ENCODE measurements at places on chromosomes 5 and 9. TPM values are rescaled to one million over a fixed set of nuclear protein-coding genes. Genes with fewer than 3 reads are reported as not detected.

DNA sequence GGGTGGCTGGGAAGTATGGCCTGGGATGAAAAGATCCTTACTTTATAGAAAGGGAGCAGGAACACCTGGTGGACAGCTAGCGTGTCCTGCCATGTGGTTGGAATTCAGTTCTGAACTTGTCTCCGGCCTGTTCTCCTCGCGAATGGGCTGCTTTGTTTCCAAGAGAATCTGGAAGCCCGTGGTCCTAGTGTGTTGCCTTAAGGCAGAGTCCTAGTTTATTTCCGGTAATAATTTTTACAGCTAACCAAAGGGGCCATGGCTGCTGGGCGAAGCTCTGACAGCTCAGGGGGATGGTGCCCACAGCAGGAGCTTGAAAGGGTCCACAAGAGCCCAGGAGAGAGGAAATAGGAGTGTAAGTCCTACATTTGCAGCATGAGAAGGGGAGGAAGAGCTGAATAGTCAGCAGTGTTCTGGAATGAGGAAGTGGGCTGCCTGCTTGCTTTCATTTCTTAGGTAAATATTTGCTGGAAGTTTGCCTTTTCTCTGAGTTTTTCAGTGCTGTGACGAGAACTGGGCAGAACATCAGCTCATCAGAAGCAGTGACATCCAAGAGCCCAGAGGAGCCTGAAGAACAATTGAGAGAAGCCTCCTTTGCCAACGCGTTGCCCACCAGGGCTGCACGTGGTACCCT lies 13.1 kb upstream of the IGFBPL1 start:
- no peak for DNase-seq
- no peaks in the 10 kb centered on the region for H3K4me1 ChIP-seq

The CCDC180 gene
- total RNA-seq, result 5.1 TPM

DNA sequence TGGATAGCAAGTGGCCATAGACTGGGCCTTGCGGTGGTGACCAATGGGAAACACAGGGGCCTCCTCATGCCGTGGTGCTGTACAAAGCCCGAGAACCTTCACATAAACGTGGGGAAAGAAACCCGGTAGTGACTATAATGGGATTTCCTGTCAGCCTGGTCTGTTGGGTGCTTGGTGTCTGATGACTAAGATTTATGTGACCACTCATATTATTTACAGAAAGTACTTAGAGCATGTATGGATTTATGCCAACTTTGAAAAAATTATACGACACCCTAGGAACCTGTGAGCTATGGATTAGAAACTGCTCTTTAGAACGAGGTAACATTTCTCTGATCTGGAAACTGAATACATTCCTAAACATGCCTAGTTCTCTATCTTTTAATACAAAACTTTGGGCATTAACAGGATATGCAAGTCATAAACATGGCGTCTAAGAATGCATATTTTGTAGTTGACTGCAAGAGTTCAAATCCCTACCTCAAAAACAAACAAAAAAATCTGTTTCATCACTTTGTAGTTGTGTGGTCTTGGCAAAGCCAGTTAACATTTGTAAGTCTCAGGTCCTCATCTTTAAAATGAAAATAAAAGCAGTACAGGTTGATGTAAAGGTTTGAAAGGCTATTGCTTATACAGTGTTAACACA lies 85.4 kb downstream of the TMEM167A start:
- no peaks in the 10 kb centered on the region for H3K4me1 ChIP-seq
- peaks cover 4% of the 10 kb centered on the region for H3K27me3 ChIP-seq
- no peaks in the 10 kb centered on the region for H3K36me3 ChIP-seq
- no peak for DNase-seq

The RNF183 gene
- not detected for total RNA-seq

The INSL6 gene
- total RNA-seq, result not detected

- DNase-seq, result no peak
- no peaks in the 10 kb centered on the region for H3K27me3 ChIP-seq
- no peaks in the 10 kb centered on the region for H3K36me3 ChIP-seq
- no peak overlapping the region for H3K27ac ChIP-seq
- no peak overlapping the region for H3K4me3 ChIP-seq
These were observed 338.2 kb upstream of the TLE4 start for GRCh38 chr9:79233542-79233941.

DNA sequence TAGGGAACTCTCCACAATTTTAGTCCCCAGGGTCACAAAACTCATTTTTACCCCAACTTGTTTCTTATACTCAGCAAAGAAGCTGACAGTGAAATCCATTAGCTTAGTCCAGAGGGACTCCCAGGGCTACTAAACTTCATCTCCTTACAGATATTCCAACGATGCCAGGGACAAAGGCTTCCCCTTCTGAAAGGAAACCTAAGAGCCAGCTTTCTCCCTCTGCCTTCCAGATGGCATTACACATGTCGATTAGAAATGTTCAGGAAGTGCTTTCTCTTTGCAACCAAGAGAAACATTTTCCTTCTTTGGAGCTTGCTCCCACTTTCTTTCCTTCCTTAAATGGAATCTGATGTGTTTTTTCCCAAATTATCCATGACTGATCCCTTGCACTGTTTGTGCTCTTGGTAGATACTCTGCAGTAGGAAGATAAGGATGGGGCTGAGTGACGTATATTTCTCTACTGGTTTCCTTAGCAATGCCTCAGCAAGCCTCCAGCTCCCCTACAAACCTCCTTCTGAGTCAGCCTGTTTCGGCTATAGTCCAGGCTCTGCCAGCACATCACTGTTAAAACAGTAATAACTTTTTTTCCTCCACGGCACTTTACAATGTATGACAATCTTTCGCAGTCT lies 43.0 kb upstream of the HTR4 start:
- peaks cover 11% of the 10 kb centered on the region for H3K27me3 ChIP-seq
- no peak overlapping the region for H3K4me3 ChIP-seq
- H3K36me3 ChIP-seq, result no peaks in the 10 kb centered on the region
- no peaks in the 10 kb centered on the region for H3K4me1 ChIP-seq

- H3K27ac ChIP-seq, result no peak overlapping the region
- H3K4me1 ChIP-seq, result no peaks in the 10 kb centered on the region
- H3K4me3 ChIP-seq, result no peak overlapping the region
- peaks cover 4% of the 10 kb centered on the region for H3K27me3 ChIP-seq
These were observed 132.1 kb downstream of the PALM2AKAP2 start for GRCh38 chr9:109912082-109912582.

The RNF208 gene
- 4.5 TPM for total RNA-seq

The CYLC2 gene
- not detected for total RNA-seq

GRCh38 chr9:130095872-130096271 lies 42.2 kb downstream of the GPR107 start:
- H3K36me3 ChIP-seq, result peaks cover 61% of the 10 kb centered on the region
- H3K27me3 ChIP-seq, result no peaks in the 10 kb centered on the region
- peaks cover 24% of the 10 kb centered on the region for H3K4me1 ChIP-seq
- no peak overlapping the region for H3K27ac ChIP-seq
- DNase-seq, result no peak
- H3K4me3 ChIP-seq, result no peak overlapping the region

DNA sequence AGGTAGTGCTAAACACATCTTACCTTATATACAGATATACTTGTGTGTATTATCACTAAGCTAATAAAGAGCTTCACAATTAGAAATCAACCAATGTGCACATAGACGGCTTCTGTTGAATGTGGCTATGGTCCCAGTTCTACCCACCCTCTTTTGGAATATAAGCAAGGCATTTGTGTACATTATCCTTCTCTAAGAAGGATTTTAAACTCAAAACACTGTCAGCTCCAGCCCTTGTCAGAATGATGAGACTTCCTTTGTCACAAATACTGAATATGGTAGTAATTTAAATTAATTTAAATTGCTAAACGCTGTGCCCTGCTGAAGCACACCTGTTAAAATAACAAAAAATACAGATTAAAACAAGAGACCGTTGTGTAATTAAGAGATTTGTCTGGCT lies 107.9 kb upstream of the GRAMD2B start:
- no peaks in the 10 kb centered on the region for H3K4me1 ChIP-seq
- no peak overlapping the region for H3K4me3 ChIP-seq
- DNase-seq, result no peak
- H3K36me3 ChIP-seq, result no peaks in the 10 kb centered on the region
- no peaks in the 10 kb centered on the region for H3K27me3 ChIP-seq

DNA sequence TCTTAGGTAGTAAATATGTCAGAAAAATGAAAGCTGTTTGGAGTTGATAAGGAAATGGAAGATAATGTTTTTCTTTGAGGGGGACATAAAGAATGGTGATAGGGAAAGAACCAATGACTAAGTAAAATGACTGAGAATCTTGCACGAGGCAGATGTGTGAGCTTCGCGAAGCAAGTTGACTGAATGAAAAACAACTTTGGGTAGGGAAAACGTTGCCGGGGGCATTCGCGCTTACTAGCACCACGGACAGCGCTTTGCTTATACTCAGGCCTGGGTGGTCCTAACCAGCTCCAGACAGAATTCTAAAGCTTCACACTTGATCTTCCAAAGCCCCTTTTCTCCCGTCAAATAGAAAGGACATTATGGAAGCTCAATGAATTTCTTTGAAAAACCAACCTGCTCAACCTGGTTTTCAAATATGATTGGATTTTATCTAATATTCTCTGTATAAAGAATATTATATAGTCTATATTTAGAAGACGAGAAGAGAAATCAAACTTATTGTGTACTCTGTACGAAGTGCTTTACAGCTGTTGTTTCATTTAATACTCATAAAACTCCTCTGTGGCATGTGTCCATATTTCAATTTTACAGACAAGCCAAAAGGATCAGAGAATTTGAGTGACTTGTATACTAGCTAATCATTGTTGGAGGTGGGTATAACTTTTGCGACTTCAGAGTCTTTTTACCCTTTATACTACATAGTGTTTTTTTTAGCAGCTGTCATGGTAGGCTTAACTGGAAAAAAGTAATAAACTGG lies 1.9 kb upstream of the CDKN2B start:
- H3K27ac ChIP-seq, result no peak overlapping the region
- peaks cover 16% of the 10 kb centered on the region for H3K36me3 ChIP-seq
- no peak overlapping the region for H3K4me3 ChIP-seq
- H3K4me1 ChIP-seq, result peaks cover 22% of the 10 kb centered on the region
- peak; percentile 70 for DNase-seq

GRCh38 chr5:6135977-6136376 lies 242.4 kb downstream of the MED10 start:
- H3K4me3 ChIP-seq, result no peak overlapping the region
- no peak for DNase-seq
- no peaks in the 10 kb centered on the region for H3K27me3 ChIP-seq
- H3K27ac ChIP-seq, result no peak overlapping the region
- no peaks in the 10 kb centered on the region for H3K36me3 ChIP-seq
- no peaks in the 10 kb centered on the region for H3K4me1 ChIP-seq

DNA sequence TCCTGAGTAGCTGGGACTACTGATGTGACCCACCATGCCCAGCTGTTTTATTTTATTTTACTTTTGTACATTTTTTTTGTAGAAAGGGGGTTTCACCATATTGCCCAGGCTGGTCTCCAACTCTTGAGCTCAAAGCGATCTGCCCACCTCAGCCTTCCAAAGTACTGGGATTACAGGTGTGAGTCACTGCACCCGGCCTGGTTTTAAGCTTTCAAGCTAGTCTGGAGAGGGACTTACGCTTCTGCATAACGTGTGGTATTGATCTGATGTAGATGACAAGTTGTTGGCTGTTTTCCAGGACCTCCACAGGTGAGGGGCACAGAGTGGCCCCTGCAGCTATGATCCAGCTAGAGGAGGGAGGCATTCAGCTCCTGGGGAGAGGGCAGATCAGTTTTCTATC lies 6.8 kb upstream of the CCL21 start:
- peaks cover 15% of the 10 kb centered on the region for H3K27me3 ChIP-seq
- no peak overlapping the region for H3K27ac ChIP-seq
- no peak overlapping the region for H3K4me3 ChIP-seq
- no peak for DNase-seq
- no peaks in the 10 kb centered on the region for H3K36me3 ChIP-seq

DNA sequence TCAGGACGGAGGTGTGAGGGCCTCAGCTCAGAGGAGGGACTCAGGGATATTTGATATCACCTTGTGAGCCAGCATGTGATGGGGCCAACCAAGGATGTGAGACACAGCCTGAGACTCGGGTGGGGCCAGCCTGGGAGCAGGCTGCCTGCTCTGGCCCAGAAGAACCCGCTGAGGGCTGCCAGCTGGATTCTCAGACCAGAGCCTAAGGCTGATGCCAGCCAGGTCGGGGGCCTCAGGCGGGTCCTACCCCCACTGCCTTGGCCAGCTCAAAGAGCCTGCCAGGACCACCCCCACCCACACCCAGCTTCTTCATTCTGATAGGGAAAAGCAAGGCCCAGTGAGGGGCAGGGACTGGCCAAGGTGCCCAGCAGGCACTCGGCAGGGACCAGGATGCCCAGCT lies 20.3 kb upstream of the DUSP1 start:
- H3K4me3 ChIP-seq, result no peak overlapping the region
- H3K4me1 ChIP-seq, result peaks cover 17% of the 10 kb centered on the region
- DNase-seq, result no peak

GRCh38 chr5:107383414-107383813 lies 287.3 kb downstream of the EFNA5 start:
- H3K4me3 ChIP-seq, result no peak overlapping the region
- DNase-seq, result no peak
- H3K27ac ChIP-seq, result no peak overlapping the region
- no peaks in the 10 kb centered on the region for H3K36me3 ChIP-seq
- peaks cover 12% of the 10 kb centered on the region for H3K4me1 ChIP-seq

DNA sequence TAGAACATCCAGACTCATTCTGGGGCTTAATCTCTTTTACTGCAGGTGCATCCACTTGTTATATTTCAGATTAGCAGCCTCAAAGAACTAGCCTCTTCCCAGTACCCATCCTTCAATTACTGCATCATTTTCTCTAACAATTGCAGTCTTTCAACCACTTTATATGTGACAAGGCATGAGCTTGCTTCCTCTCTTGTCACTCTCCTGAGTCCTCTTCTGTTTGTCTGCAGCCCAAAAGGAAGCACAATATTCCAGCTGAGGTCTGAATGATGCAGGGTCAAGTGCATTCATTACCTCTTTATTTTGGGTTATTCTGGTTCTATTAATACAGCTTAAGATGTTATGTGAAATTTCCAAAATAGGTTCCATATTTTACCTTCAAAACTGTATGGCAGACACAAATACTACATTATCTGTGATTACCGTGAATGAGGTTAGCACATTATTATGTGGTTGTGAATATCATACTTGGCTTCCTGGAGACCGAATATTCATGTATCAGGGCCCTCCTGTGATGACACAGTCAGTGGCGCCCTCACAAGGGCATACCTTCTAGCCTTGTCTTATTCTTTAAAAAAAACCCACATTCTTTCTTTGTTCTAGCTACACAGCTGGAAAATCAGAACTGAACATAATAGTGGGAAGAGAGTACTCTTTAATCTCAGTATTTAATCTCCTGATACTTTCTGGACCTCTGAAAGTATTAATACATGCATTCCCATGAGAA lies 323.8 kb downstream of the PDE4D start:
- H3K27me3 ChIP-seq, result peaks cover 1% of the 10 kb centered on the region
- H3K27ac ChIP-seq, result no peak overlapping the region
- no peak for DNase-seq
- no peaks in the 10 kb centered on the region for H3K36me3 ChIP-seq

The OR1J2 gene
- total RNA-seq, result not detected

DNA sequence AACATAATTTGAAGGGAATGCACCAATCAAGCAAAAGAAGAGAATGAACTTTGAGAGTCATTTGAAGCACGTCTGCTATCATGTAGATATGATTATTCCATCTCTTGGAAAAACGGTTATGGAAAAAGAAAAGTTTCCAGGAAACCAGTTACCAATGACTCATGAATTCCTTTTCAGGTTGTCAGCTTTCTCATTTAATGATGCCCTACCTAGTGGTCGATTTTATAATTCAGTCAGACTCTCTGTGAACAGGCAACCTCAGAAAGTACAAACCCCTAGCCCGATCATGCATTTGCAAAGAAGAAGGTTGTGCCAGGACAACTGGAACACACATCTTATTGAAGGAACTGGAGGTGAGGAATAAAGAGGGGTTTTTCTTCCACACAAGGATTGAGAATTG lies 355.1 kb upstream of the GRIA1 start:
- H3K36me3 ChIP-seq, result no peaks in the 10 kb centered on the region
- H3K4me3 ChIP-seq, result no peak overlapping the region
- no peaks in the 10 kb centered on the region for H3K4me1 ChIP-seq
- no peak for DNase-seq
- no peaks in the 10 kb centered on the region for H3K27me3 ChIP-seq

The LCN10 gene
- 2.4 TPM for total RNA-seq
